ENCODE measurements at places on chromosomes 12 and 14. TPM values are rescaled to one million over a fixed set of nuclear protein-coding genes. Genes with fewer than 3 reads are reported as not detected.

GRCh38 chr12:106032623-106032925, 106.2 kb downstream of the NUAK1 start:
- no peak for DNase-seq

Gene KRT83
- total RNA-seq: not detected

Gene ADAM21
- total RNA-seq: 0.08 TPM

DNA sequence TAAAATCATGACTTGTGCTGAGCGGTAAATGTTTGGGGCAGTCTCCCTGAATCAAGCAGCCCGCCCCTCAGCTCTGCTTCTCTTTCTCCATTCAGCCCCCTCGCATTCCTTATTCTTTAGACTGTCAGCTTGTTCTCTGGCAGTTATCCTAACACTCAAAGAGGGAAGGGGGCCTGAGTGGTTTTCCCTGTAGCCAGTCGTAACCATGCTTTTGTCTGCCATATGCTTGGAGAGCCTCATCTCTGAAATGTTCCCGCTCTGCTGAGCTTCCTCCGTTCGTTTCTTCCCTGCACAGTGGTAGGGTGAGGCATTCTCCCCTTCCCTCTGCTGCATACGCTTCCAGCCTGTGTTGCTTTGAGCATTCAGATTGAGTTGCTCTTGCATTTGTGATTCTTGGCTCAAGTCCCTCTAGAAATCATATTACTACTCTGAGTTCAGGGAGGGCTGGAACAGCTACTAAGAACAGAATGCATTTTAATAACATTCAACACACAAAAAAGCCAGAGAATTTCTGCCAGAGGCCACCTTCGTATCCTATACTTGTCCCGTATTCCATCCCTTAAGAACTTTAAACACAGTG, 119.7 kb downstream of the FBXL14 start:
- peak; percentile 65 for DNase-seq

GRCh38 chr12:77384941-77385340, 319.6 kb upstream of the E2F7 start:
- no peak for DNase-seq

DNA sequence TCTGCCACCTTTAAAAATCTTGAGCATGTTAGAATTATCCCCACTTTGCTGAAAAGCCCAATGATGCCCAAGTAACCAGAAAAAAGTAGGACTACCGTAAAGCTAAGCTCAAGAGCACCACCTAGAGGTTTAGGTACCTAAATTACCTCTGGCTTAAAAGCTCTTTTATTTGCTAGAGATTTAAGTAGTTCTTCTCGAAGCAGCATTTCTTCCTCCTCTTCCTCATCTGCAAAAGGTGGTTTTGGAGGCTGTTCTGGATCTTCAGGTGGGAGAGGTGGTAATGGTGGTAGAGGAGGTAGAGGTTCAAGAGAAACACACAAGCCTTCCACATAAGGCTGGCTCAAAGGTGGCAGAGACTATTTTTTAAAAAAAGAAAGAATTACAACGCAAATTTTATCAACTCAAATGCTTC, 26.9 kb downstream of the ZFC3H1 start:
- peak; percentile 56 for DNase-seq

All from kidney epithelial cell (primary cell).